ENCODE measurements at places on chromosomes 12 and 14. TPM values are rescaled to one million over a fixed set of nuclear protein-coding genes. Genes with fewer than 3 reads are reported as not detected.

The RIN3 gene
- 104 TPM for total RNA-seq

The IQSEC3 gene
- total RNA-seq: 7.3 TPM

The UBE3B gene
- total RNA-seq: 36.3 TPM

The TCL1A gene
- 22.5 TPM for total RNA-seq

DNA sequence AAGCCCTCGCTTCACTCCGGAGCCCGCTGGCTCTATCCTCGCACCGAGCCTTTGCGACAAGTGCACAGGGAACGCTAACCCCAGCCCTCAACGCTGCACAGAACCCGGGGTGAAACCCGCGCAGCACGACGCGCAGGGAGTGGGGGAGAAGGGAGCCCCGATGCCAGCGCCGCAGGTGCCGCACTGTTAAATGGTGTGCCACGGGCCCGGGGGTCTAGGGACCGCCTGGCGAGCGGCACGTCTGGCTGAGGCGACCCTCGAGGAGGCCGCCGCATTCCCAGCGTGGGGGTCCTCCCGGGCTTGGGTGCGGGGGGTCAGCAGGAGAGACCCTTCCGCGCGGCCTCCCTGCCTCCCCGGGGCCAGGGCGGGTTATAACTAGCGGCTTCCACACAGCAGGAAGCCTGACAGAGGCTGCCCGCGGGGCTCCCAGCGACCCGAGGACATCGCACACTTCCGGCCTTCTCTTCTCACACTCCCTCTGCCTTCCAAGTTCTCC lies 23.8 kb upstream of the LRTM2 start:
- peak; percentile 35 for DNase-seq

DNA sequence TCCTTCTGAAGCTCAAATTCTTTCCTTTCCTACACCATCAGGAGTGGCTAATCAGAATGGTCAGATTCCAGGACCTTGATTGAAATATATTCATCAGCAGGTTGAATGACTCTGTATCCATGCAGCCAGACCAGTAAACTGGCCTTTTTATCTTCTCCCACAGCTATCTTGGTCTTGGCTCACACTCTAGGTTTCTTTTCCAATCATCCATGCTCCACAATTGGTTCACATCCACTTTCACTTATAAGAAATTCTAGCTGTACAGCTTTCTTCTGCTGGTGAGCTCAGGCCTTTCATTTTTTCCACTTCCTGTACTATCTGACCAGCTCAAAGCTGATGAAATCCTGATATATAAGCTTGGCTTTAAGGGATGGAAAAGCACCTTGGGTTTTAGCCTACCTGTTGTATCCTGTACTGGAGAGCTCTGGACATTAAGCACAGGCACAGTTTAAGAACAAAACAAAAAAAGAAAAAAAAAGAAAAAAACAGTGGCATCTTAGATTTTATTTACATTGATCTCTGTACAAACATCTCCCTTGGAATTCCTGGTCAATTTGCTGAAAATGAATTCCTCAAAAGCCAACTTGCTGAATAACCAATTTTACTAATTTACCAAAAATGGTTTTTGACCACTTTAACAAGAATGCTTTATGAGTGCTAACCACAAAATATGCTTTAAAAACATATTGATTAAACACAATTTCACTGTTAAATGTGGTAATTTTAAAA lies 91.6 kb upstream of the PAWR start:
- DNase-seq: no peak

GRCh38 chr12:63941879-63942278 lies 97.4 kb downstream of the SRGAP1 start:
- DNase-seq: no peak

DNA sequence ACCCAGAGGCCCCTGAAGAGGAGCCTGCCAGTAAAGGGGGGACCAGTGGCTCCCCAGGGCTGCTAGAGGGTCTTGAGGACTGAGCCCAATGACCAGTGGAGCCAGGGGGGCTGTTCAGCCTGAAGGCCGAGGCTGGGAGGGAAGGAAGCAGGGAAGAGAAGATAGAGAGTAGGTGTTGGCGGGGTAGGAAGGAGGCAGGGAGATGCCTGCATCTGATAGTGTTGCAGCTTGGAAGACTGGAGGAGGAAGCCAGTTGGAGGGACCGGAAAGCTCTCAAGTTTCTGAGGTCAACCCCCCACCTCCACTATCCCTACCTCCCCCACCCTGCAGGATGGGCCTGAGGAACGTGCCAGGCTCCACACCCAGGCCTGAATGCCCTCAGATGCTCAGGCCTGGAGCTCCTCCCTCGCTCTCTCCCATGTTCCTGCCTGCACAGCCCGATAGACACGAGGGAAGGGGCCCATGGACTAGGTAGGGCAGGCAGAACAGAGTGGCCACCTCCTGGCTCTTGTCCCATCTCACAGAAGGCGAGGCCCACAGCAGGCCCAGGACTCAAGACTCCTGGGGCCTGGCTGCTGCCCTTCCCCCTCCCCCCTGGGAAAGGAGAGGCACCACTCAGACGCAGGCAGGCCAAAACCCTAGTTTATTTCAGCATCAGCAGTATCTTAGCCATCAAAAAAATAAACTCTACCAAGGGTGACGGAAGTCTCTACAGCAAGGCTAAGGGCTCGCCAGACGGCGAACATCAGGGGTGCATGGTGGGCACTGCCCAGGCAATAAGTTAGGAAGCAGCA lies 3.4 kb downstream of the CKB start:
- no peak for DNase-seq

DNA sequence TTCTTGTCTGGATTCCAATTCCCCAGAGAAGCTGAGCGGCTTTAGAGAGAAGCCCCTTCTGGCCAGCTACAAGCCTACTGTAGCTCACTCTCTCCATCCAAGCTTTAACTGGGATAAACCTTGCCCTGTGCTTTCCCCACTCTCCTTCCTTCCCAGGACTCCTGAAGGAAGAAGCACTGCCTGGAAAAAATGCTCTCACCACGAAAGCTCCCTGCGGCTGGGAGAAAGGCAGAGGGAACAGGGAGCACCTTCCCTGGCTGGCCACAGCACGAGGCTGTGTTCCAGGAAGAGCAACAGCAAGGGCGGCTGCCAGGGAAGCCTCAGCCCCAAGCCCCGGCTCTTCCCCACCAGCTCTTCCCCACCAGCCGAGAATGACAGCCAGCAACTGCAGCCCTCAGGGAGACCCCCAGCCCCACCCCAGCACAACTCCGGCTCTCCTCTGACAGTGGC lies 40.8 kb upstream of the PNMA1 start:
- no peak for DNase-seq

Data from T-cell (primary cell).